Left renal pelvis (tissue), 4 donors: ENCODE measurements at places on chromosomes 4 and X.

- no peak for DNase-seq
Observed at GRCh38 chrX:29662101-29662500, 553.3 kb upstream of the MAGEB2 start.

DNA sequence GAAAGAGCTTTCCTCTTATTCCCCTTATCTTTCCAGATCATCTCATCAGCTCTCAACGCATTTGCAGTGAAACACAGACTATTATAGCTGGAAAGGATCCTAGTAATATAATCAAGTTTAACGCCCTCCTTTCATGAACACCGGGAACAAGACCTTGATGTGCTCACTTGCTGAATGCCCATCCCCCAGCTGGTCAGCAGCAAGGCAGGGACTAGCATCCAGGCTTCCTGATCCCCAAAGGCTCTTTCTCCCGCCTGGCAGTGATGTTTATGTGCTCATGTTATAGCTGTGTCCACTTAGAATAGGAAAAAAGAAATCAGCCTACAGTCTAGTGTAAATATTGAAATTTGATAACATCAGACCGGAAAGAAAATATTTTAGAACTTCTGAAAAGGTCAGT, 24.6 kb downstream of the GPC4 start:
- no peak for DNase-seq

- no peak for DNase-seq
Observed at GRCh38 chrX:23251043-23251442, 83.6 kb upstream of the PTCHD1 start.

DNA sequence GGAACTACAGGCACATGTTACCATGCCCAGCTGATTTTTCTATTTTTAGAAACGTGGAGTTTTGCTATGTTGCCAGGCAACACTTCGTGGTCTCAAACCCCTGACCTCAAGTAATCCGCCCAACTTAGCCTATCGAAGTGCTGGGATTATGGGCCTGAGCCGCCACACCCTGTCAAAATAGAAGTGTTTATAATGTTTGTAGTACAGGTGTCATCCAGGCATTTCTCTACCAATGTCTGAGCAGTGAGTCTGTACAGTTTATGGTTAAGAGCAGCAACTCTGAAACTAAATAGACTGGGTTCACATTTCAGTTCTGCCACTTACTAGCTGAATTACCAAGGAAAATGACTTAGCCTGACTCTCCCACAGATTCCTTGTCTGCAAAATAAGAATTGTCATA, 460.4 kb upstream of the GALNT7 start:
- no peak for DNase-seq

GRCh38 chrX:68049466-68049865, 383.8 kb downstream of the OPHN1 start:
- no peak for DNase-seq

GRCh38 chrX:50469206-50469605, 1.4 kb downstream of the DGKK start:
- DNase-seq, result no peak

- no peak for DNase-seq
Observed at GRCh38 chr4:88457307-88458103, 586 bp downstream of the HERC5 start.

GRCh38 chr4:40842725-40843423, 93.1 kb downstream of the NSUN7 start:
- DNase-seq, result no peak

DNA sequence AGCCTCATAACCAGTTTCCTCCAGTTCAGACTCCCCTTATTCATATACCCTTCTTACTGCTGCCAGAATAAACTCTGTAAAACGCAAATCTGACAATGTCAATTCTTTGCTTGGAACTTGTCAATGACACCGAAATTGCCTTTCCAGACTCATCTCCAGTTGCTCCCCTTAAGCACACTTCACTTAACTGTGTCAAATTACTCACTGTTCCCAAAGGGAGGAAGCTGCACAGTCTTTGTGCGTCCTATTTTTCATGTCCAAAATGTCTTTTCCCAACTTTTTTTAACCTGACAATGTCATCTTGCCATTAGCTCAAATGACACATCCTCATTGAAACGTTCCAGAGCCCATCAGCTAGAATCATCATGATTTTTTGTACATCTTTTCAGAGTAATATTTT, 867.3 kb downstream of the RPA4 start:
- no peak for DNase-seq

- no peak for DNase-seq
Observed at GRCh38 chrX:13469963-13470684, 99.3 kb upstream of the EGFL6 start.

DNA sequence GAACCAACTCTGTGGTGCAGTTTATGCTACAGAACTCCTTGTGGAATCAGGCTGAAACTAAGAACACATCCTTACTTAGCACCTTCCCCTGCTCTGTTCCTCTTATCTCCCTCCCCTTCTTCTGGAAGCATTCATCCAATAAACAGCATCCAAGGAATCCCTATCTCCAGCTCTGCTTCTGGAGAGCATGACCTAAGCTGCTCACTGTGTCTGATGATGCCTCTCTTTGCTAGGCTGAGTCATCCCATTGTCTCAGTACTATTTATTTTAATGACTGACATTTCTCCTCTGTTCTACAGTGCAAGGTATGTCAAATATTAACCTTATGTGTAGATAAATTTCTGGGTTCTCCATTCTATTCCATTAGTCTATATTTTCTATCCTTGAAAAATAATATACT, 71.2 kb downstream of the BEND2 start:
- DNase-seq, result no peak

DNA sequence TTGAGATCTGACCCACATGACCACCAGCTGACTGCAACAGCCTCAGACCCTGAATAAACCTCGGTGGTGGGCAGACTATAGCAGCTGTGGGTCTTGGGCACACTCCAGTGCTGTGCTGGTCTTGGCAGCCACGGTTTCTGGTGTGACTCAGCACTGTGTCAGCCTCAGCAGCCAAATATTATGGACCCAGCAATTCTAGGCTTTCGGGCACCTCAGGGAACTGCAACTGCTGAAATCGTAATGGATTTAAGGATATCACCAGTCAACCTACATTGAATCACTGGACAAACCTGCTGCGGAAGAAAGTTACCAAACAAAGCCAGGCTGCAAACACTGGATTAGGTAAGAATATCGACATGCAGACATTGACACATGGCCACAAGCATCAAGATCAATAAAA, 10.5 kb upstream of the UBE2NL start:
- DNase-seq, result no peak

GRCh38 chr4:26319949-26320537, 771 bp upstream of the RBPJ start:
- no peak for DNase-seq
